Activated T-cell treated with anti-CD3 and anti-CD28 coated beads, Interleukin-2, amount 50 U/mL, for 72 hours (primary cell): ENCODE measurements at places on chromosomes 1 and 21. TPM values are rescaled to one million over a fixed set of nuclear protein-coding genes. Genes with fewer than 3 reads are reported as not detected.

The CELSR2 gene
- 3.1 TPM for total RNA-seq

DNA sequence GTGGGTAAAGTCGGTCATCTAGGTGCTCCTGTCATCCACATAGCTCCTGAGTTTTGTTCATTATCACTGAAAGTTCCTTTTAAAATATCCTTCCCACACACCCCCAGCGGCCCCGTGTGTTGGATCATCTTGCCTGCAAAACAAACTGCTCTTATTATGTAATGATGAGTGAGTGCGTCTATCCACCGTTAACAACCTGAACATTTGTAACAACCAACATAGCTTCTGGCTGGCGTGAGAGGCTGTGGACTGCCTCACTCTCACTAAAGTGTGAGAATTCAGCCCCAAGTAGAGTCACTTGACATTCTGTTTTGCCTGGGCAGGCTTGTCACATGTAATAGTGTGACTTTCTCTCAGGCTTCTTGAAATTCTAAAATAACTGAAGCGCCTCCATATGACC is 14.5 kb upstream of the KCNA2 start:
- DNase-seq = no peak

The NUDT4B gene
- 0.65 TPM for total RNA-seq

- DNase-seq = peak; percentile 90
These were observed 26.3 kb downstream of the ZBTB17 start for GRCh38 chr1:15949453-15950245.

GRCh38 chr1:25645637-25646400 is 29.2 kb downstream of the MAN1C1 start:
- no peak for DNase-seq

- DNase-seq = no peak
These were observed 8.5 kb downstream of the PDZK1IP1 start for GRCh38 chr1:47181095-47181954.

The OBSCN gene
- total RNA-seq = 27.7 TPM

The SPATC1L gene
- 2.6 TPM for total RNA-seq

The VWA1 gene
- total RNA-seq = 1.4 TPM

- peak; percentile 65 for DNase-seq
These were observed 45.4 kb downstream of the NEK7 start for GRCh38 chr1:198201956-198202784.

The AADACL4 gene
- total RNA-seq = not detected
